ENCODE measurements at places on chromosomes 6 and 20. TPM values are rescaled to one million over a fixed set of nuclear protein-coding genes. Genes with fewer than 3 reads are reported as not detected.

DNA sequence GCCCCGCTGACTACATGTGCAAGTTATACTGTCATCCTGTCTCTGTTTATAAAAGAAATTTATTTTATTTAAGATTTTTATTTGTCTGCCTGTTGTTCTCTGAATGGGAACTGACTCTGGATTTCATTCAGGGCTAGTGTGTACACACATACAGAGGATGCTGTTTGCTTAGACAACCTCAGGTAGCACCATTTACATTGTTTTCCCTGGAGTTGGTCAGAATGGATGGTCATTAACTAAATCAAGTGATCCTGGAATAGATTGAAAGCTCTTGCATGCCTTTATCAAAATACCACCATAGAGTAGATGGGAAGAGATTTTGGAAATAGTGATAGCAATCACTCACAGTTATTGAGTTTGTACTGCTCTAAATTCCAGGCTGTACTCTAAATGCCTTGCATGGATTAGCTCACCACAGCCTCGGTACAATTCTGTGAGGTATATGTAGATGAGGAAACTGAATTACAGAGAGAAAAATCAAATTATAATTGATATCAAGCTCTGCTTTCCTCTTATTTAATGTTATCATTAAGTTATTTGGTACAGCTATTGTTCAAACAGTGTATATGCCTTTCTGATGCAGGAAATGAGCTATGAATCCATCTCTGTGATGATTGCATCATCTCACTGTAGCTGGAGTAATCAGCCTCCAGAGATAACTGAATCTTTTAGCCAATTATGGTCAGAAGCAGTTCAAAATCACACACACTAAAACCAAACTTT, 51.9 kb downstream of the RNF217 start:
- H3K27me3 ChIP-seq = no peaks in the 10 kb centered on the region
- H3K4me1 ChIP-seq = peaks cover 4% of the 10 kb centered on the region
- H3K27ac ChIP-seq = no peak overlapping the region

- no peaks in the 10 kb centered on the region for H3K36me3 ChIP-seq
- DNase-seq = no peak
- H3K4me1 ChIP-seq = no peaks in the 10 kb centered on the region
- H3K27me3 ChIP-seq = no peaks in the 10 kb centered on the region
- H3K4me3 ChIP-seq = no peak overlapping the region
Observed at GRCh38 chr6:109033655-109034054, 61.0 kb downstream of the SESN1 start.

- H3K27ac ChIP-seq = no peak overlapping the region
- H3K4me3 ChIP-seq = no peak overlapping the region
- no peak for DNase-seq
Observed at GRCh38 chr20:44752099-44752931, 6.7 kb downstream of the KCNK15 start.

GRCh38 chr6:42629845-42630244, 66.0 kb downstream of the UBR2 start:
- no peaks in the 10 kb centered on the region for H3K4me1 ChIP-seq
- no peaks in the 10 kb centered on the region for H3K27me3 ChIP-seq
- H3K27ac ChIP-seq = no peak overlapping the region

Gene OSER1
- 29.0 TPM for total RNA-seq

Gene PRL
- not detected for total RNA-seq
